ENCODE measurements at places on chromosomes 13 and 19. TPM values are rescaled to one million over a fixed set of nuclear protein-coding genes. Genes with fewer than 3 reads are reported as not detected.

The ASF1B gene
- total RNA-seq = 37.7 TPM

- H3K36me3 ChIP-seq = no peaks in the 10 kb centered on the region
- no peaks in the 10 kb centered on the region for H3K4me1 ChIP-seq
- no peak for DNase-seq
- H3K27ac ChIP-seq = no peak overlapping the region
- H3K27me3 ChIP-seq = no peaks in the 10 kb centered on the region
- H3K4me3 ChIP-seq = no peak overlapping the region
Observed at GRCh38 chr13:25756912-25757311, 294.9 kb downstream of the SHISA2 start.

DNA sequence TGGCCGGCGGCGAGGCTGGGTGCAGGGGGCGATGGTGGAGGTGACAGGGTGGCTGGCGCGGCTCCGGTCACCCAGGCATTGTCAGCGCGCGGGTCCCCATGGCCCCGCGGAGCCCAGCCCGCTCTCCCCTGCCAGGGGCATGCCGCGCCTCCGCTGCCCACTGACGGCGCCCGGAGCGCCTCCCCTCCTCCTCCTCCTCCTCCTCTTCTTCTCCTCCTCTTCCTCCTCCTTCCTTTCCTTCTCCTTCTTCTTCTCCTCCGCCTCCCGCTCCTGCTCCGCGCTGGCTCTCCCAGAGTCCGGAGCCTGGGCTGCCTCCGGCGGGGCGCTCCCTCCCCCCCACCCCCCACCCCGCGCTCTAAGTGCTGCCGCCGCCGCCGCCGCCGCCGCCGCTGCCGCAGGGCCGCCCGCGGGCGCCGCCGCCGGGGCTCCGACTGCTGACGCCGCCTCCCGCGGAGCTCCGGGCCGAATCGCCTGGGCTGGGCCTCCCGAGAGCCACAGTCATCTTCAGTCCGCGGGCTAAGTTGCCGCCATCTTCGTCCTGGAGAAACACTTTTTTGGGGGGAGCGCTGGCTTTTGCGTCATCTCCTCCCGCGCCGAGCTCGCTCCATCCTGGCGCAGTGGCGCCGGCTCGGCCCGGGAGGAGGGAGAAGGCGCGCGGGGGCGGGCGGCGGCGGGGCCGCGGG is 348.3 kb downstream of the LIG4 start:
- no peaks in the 10 kb centered on the region for H3K4me1 ChIP-seq
- no peaks in the 10 kb centered on the region for H3K27me3 ChIP-seq
- DNase-seq = no peak
- H3K4me3 ChIP-seq = no peak overlapping the region
- no peaks in the 10 kb centered on the region for H3K36me3 ChIP-seq

The CHMP2A gene
- 110 TPM for total RNA-seq

The HCN2 gene
- 3.9 TPM for total RNA-seq

DNA sequence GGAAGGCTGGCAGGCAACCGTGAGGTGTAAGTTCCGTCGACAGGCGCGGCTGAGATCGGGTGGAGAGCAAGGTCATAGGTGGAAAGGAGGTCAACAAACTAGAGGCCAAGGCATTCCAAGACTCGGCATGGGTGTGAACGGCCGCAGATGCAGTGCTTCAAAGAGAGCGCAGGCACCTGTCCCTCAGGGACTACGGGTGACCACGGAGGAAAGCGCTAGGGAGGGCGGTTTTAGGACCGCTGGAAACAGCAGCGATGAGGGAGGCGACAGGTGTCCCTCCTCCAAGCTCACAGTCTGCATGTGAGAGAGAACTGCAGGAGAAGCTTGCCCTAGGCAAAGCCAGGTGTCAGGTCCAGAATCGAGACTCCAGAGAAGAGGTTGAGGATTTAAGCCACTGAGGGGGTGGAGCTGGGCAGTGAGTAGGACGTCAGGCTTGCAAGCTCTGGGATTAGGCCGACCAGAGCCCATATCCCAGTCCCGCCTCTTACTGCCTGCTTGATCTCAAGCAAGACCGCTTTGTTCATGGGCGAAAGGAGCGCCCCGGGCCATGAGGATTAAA is 1.6 kb upstream of the MLNR start:
- no peak for DNase-seq
- H3K27ac ChIP-seq = no peak overlapping the region
- H3K27me3 ChIP-seq = no peaks in the 10 kb centered on the region
- no peak overlapping the region for H3K4me3 ChIP-seq
- H3K4me1 ChIP-seq = 0 out of 2 replicates have a peak, but pooled peaks cover 3% of the 10 kb centered on the region

The FOXA3 gene
- total RNA-seq = 19.0 TPM

The NLRP7 gene
- 0.49 TPM for total RNA-seq

The ERICH6B gene
- total RNA-seq = not detected

GRCh38 chr19:41783612-41784011 is 12.8 kb upstream of the CEACAM3 start:
- no peak overlapping the region for H3K4me3 ChIP-seq
- H3K4me1 ChIP-seq = peaks cover 29% of the 10 kb centered on the region
- no peak for DNase-seq
- H3K36me3 ChIP-seq = no peaks in the 10 kb centered on the region
- no peaks in the 10 kb centered on the region for H3K27me3 ChIP-seq

- H3K4me1 ChIP-seq = peaks cover 6% of the 10 kb centered on the region
- H3K27me3 ChIP-seq = no peaks in the 10 kb centered on the region
- DNase-seq = no peak
Observed at GRCh38 chr13:48404952-48405351, 8.0 kb downstream of the LPAR6 start.

DNA sequence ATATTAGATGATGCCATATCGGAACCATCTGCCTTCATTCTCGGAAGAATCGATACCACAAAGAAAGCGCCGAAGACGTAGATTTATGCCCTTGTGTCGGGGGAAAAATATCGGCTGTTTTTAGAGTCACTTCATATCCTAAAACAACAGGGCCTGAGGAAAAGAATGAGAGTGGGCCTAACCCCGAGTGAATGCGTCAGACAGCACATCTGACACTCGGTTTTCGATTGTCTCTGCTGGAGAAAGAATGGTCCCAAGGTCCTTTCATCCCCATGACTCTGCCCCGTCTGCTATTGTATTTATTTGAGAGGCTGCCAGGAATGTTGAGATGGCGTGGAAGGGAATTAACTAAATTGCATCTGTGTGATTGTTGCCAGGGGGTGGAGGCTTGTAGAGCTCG is 46.1 kb downstream of the CHST8 start:
- H3K4me3 ChIP-seq = no peak overlapping the region
- H3K4me1 ChIP-seq = no peaks in the 10 kb centered on the region
- no peak for DNase-seq
- no peaks in the 10 kb centered on the region for H3K36me3 ChIP-seq

DNA sequence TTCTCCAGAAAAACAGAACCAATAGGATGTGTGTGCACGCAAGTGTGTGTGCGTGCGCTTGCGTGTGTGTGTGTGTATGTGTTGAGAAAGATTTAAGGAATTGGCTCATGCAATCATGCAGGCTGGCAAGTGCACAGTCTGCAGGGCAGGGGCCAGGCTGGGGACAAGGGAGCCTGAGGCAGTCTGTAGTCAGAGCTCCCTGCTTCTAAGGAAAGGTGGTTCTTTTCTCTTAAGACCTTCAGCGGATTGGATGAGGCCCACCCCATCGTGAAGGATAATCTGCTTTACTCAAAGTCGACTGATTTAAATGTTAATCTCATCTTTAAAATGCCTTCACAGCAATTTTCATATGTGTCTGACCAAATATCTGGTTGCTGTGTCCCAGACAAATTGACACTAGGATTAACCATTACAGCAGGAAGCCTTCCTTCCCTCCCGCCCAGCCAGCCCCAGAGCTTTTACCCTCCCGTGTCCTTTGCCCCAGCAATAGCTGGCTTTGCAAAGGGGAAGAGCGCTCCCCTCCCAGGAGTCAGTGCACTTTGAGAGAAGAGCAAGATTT is 15.0 kb upstream of the NAXD start:
- peak overlapping the region; percentile 52 for H3K27ac ChIP-seq
- peak; percentile 79 for DNase-seq
- no peaks in the 10 kb centered on the region for H3K36me3 ChIP-seq
- H3K4me1 ChIP-seq = peaks cover 40% of the 10 kb centered on the region
- H3K27me3 ChIP-seq = no peaks in the 10 kb centered on the region

DNA sequence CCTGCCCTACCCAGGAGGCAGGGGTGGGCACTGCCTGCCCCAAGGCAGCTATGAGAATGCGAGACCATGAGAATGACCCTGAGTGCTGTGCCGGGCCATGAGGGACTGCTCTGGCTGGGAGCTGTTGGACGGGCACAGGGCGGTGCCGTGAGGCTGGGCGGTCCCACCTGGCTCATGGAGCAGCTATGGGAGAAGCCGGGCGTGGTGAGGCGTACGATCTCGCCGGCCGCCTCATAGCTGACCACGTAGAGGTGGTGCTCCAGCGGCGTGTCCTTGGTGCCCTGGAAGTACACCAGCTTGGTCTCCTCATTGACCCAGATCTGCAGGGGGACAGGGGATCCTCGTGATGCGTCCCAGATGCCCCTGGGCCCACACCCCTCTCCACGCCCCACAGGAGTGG is 19.3 kb upstream of the MYDGF start:
- H3K27ac ChIP-seq = no peak overlapping the region
- H3K4me3 ChIP-seq = no peak overlapping the region
- no peaks in the 10 kb centered on the region for H3K27me3 ChIP-seq
- no peaks in the 10 kb centered on the region for H3K4me1 ChIP-seq
- no peaks in the 10 kb centered on the region for H3K36me3 ChIP-seq
